ENCODE measurements at places on chromosomes 4 and X.

DNA sequence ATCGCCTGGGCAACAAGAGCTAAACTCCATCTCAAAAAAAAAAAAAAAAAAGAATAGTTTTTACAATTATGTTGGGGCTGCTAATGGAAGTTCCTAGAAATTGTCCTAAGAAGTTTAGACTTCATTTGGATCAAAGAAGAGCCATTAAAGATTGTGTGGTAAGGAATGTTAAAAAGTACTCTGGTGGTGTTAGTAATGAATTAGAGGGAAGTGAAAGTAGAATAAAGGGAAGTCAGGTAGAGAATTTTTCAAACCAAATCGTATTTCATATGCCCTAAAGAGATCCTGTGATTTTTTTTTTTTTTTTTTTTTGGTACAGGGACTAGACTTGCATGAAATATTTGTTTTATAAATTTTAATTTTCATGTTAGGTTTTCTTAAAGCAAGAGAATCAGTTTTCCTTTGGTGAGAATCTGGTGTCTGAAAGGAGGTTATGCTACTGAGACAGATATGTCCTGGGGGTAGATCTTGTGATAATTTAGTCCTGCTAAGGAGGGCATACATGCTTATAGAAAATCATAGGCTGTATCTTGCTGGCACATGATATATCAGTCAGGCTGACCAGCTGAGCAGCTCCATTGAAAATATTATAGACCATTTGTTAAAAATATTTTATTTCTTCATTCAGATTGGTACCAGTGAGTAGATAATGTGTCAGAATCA is 10.7 kb downstream of the SEC24B start:
- DNase-seq, result no peak

DNA sequence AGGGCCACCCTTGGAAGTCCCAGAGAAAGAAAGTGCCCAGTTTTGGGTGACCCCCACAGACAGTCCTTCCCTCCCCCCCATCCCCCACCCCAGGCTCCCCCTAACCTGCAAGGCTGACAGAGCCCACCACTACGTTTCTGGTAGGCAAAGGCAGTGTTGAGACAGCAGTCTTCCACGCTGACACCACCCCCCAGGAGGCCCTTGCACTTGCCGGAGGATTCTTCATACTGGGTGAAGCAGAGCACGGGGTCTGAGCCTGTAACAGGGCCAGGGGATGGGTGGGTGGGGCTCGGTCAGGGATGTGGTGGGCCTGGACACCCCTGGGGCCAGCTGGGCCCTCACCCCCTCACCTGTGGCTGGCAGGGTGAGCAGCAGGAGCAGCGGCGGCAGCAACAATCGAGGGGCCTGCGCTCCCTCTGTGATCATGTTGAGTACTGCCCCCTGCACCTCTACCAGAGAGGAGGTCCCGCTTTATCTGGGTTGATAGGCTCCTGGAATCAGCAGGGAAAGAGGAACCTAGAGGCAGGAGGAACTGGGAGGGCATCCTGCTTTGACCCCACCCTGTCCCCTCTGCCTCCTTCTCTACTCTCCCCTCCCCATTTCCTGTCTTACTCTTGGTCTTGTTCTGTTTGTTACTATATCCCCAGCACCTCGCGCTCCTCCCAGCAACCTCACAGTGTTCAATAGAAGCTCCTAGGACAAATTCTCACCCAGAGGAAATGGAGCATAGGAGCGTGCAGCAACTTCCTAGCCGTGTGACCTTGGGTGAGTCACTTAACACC is at the start of gene CFP:
Gene CFP (minus strand): TSS at position 512 of the 782 bp plus-strand sequence. CDS start 86 bp downstream, at position 426.
- no peak for DNase-seq

GRCh38 chr4:118983293-118983692 is 94.6 kb downstream of the SYNPO2 start:
- no peak for DNase-seq

- no peak for DNase-seq
Observed at GRCh38 chr4:151541389-151542071, 132.6 kb downstream of the FHIP1A start.

DNA sequence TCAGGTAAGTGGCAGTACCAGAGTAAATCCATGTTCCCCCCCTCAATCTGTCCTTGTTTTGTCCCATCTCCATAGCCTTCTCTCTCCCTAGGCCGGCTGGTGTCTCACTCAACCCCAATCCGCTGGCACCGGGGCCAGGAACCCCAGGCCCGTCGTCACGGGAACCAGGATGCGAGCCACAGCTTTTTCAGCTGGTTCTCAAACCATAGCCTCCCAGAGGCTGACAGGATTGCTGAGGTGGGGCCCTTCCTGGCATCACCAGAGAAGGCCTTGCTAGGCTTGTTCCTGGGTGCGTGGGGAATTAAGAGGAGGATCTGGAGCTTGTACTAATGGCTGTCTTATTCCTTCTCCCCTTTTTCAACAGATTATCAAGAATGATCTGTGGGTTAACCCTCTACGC is 2.7 kb downstream of the TSPYL2 start:
- no peak for DNase-seq

DNA sequence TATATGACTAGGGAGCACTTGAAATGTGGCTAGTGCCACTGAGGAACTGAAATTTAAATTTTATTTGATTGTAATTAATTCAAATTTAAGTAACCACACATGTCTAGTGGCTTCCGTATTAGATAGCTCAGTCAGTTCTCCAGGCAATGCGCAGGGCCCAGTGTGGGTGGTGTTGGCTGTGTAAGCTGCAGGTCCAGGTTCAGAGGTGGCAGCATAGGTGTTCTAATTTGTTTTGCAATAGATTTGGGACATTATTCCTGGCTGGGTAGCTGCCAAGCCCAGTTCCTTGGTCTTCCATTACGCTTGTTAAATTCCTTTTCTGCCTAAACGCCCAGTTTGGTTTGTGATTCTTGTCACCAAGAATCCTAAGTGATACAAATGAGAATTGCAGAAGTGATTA is 79.5 kb downstream of the FAM184B start:
- DNase-seq, result no peak

GRCh38 chr4:6575503-6576240 is 683 bp downstream of the MAN2B2 start:
- DNase-seq, result no peak

DNA sequence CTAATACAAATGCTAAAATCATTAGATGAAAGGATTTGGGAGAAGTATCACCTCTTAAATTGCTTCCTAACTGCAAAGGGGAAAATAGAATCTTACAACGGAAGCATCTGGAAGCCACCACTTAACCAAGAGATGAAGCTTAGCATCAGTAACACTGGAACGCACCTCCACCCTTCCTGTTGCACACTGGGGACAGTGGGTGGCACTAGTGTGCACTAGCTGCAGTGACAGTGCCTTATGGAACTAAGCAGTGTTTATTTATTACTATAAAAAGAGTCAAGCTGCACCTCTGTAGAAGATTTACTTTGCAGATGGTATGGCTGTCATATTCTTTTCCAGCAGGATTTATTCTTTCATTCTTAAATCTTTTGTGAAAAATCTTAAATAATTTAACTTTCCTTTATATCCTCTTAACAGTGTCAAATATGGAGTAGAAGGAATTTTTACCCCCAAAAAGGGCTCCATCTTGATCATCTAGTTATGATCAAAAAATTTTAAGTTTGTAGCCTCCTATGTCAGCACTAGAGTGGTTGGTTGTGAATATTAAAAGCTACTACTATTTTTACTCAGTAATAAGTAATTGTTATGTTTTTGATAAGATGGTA is 76.7 kb downstream of the SCD5 start:
- DNase-seq, result peak; percentile 63

DNA sequence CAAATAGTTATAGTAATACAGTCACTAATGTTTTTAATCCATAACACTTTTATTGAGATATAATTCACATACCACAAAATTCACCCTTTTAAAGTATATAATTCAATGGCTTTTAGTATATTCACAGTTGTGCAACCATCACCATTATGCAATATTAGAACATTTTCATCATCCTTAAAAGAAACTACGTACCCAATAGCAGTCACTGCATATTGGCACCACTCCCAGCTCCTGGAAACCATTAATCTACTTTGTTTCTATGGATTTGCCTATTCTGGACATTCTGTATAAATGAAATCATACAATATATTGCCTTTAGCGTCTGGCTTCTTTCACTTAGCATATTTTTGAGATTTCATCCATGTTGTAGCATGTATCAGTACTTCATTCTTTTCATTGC is 99.3 kb downstream of the AMMECR1 start:
- no peak for DNase-seq

- no peak for DNase-seq
Observed at GRCh38 chrX:32533848-32534247, 677.5 kb downstream of the DMD start.

DNA sequence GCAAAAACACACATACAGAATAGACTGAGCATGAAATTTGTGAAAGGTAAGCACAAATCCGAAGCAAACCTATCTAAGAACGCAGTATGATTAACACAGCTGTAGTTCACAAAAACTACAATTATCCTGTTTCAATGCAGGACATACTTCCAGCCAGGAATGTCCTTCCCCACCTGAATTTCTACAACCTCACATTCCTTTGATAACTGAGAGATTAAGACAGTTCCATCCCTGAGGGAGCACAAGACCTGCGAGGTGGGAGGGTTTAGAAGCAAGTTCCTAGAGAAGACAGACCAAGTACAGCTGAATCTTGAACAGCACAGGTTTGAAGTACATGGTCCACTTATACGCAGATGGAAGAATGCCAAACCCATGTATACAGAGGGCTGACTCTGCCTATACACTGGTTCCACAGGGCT is 10.6 kb downstream of the ABCG2 start:
- DNase-seq, result no peak

- no peak for DNase-seq
Observed at GRCh38 chr4:53929311-53929710, 135.1 kb downstream of the CHIC2 start.

- DNase-seq, result no peak
Observed at GRCh38 chrX:154530286-154530685, 14.3 kb upstream of the FAM3A start.

DNA sequence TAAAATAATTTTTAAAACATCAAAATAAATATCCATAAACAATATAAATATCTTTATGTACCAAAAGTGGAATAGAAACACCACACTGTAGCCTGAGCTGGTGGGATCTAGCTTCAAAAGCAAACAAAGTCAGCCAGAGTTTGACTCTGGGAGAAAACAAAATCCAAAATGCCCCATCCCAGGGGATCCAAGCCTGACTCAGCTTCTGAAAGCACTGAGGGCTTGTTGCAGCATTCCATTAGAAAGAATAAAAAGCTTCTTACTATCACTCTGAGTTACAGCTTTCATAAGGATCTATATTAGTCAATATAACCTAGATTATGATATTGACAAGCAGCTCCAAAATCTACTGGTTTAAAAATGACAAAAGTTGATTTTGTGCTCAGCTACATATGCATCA is 149.7 kb upstream of the ANKRD50 start:
- no peak for DNase-seq

GRCh38 chrX:19769467-19769866 is 117.9 kb downstream of the SH3KBP1 start:
- DNase-seq, result no peak

GRCh38 chr4:83618991-83619645 is 83.2 kb downstream of the GPAT3 start:
- DNase-seq, result peak; percentile 5

DNA sequence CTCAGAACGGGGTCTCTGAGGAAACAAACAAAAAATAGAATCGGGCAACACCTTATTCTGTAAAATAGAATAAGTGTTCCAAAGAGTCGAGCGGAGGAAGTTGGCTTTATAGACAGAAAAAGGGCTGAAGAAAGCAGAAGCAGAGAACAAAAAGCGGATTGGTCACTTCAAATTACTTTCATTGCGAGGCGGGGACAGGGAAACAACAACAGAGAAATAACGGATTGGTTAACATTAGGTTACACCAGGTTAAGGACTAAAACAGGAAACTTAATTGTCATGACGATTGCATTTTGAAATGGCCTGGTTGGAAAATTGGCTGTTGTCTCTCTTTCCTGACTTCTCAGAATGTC is 433 bp upstream of the COQ2 start:
- DNase-seq, result peak; percentile 78

- no peak for DNase-seq
Observed at GRCh38 chr4:127685292-127685691, 44.9 kb upstream of the SLC25A31 start.

GRCh38 chrX:49934148-49934547 is 11.8 kb downstream of the CLCN5 start:
- no peak for DNase-seq

GRCh38 chr4:80420638-80421037 is 85.1 kb downstream of the CFAP299 start:
- DNase-seq, result no peak

GRCh38 chrX:23855569-23855968 is 52.2 kb downstream of the APOO start:
- DNase-seq, result no peak

DNA sequence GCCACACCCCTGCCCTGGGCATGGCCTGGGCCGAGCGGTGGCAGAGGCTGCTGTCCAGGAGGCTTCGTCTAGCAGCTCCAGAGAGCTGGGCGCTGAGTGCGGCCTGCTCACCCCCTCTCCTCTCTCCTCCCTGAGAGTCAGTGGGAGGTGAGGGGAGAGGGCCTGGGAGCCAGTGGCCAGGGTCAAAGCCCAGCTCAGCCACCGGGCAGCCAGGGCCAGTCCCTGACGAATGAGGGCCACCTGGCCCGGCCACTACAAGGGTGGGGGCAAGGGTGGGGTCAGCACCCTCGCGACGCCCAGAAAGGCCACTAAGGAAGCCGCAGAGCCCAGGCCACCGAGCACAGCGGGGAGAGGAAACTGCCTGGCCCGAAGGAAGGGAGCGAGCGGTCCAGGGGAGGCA is 131.7 kb downstream of the FAM53A start:
- no peak for DNase-seq

GRCh38 chr4:147334478-147334877 is 146.4 kb upstream of the EDNRA start:
- DNase-seq, result no peak

All from midbrain (tissue), 1 donor.